ENCODE measurements at places on chromosomes 5 and 9. TPM values are rescaled to one million over a fixed set of nuclear protein-coding genes. Genes with fewer than 3 reads are reported as not detected.

The CATSPER3 gene
- 0.19 TPM for total RNA-seq

The GAS1 gene
- 1.2 TPM for total RNA-seq

The PCDHB3 gene
- total RNA-seq, result 0.38 TPM

The SPOCK1 gene
- 423 TPM for total RNA-seq

The SLC36A3 gene
- total RNA-seq, result not detected

The HTR1A gene
- total RNA-seq, result not detected

The SPATA9 gene
- total RNA-seq, result not detected

The GRM6 gene
- total RNA-seq, result not detected

The IL13 gene
- total RNA-seq, result not detected

The IFNA13 gene
- total RNA-seq, result not detected

The ADAMTS12 gene
- total RNA-seq, result 16.9 TPM

The ANXA6 gene
- total RNA-seq, result 359 TPM

The FLT4 gene
- 10.6 TPM for total RNA-seq

The C5orf46 gene
- total RNA-seq, result 0.18 TPM

The NR6A1 gene
- 0.36 TPM for total RNA-seq

The HSPB3 gene
- not detected for total RNA-seq

The WDR38 gene
- not detected for total RNA-seq
